ENCODE measurements at places on chromosomes 7 and 10.

GRCh38 chr7:24718977-24719491, 38.2 kb downstream of the GSDME start:
- no peak for DNase-seq
- H3K4me1 ChIP-seq: no peaks in the 10 kb centered on the region
- no peak overlapping the region for H3K4me3 ChIP-seq
- H3K27ac ChIP-seq: no peak overlapping the region
- H3K27me3 ChIP-seq: no peaks in the 10 kb centered on the region
- no peaks in the 10 kb centered on the region for H3K36me3 ChIP-seq

DNA sequence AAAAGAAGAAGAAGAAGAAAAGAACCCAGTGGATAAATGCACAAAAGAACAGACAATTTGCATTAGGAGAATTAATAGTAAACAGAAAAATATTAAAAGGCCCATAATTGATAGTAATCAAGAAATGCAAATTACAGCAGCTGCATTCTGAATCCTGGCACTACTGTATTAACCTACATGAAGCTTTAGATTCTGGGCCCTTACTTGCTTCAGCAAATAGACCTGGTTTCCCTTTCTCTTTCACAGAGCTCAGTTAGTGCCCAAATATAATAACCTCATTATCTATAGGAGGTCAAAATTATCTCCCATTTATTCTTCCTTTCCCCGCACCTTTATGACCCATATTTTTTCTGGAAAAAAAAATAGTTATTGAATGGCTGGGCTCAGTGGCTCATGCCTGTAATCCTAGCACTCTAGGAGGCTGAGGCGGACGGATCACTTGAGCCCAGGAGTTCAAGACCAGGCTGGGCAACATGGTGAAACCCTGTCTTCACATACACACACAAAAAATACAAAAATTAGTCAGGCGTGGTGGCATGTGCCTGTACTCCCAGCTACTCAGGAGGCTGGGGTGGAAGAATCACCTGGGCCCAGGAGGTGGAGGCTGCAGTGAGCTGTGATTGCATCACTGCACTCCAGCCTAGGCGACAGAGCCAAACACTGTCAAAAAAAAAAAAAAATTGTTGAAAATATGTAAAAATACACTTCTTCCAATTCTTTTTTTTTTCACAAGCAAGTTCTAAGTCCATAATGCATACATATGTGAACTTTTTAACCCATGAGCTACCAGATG, 36.0 kb upstream of the PIK3AP1 start:
- no peak overlapping the region for H3K27ac ChIP-seq
- H3K4me1 ChIP-seq: no peaks in the 10 kb centered on the region
- no peak for DNase-seq
- no peaks in the 10 kb centered on the region for H3K27me3 ChIP-seq

GRCh38 chr10:6230315-6230714, 27.6 kb downstream of the PFKFB3 start:
- H3K36me3 ChIP-seq: peaks cover 3% of the 10 kb centered on the region
- H3K27ac ChIP-seq: no peak overlapping the region
- no peak for DNase-seq

- H3K4me3 ChIP-seq: no peak overlapping the region
- H3K27ac ChIP-seq: no peak overlapping the region
- DNase-seq: no peak
- H3K4me1 ChIP-seq: no peaks in the 10 kb centered on the region
- H3K27me3 ChIP-seq: no peaks in the 10 kb centered on the region
- H3K36me3 ChIP-seq: no peaks in the 10 kb centered on the region
These were observed 167.8 kb upstream of the CXCL12 start for GRCh38 chr10:44552726-44553125.

DNA sequence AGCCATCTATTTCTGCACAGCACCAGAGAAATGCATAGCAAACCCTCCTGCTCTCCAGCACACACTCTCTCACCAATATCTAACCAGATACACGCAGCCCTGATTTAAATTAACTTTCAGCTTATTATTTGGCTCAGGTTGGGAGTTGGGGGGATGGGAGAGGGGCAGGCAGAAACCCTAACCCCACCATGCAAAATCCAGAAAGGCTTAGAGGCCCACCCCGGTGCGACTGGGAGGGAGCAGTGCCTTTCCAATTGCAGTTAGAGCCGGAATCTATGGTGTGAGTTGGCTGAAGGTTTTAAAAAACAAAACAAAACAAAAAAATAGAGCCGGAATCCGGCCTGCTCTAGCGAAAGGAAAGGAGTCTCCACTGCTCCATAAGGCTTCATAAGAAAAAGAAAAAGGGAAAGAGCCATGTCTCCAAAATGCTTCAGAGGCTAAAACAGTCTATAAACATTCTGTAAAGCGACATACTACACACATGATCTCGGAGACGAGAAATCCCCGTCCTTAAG, 2.9 kb downstream of the IGF2BP3 start:
- no peak for DNase-seq
- no peak overlapping the region for H3K27ac ChIP-seq
- no peak overlapping the region for H3K4me3 ChIP-seq
- peaks cover 9% of the 10 kb centered on the region for H3K4me1 ChIP-seq
- no peaks in the 10 kb centered on the region for H3K36me3 ChIP-seq
- H3K27me3 ChIP-seq: peaks cover 91% of the 10 kb centered on the region

DNA sequence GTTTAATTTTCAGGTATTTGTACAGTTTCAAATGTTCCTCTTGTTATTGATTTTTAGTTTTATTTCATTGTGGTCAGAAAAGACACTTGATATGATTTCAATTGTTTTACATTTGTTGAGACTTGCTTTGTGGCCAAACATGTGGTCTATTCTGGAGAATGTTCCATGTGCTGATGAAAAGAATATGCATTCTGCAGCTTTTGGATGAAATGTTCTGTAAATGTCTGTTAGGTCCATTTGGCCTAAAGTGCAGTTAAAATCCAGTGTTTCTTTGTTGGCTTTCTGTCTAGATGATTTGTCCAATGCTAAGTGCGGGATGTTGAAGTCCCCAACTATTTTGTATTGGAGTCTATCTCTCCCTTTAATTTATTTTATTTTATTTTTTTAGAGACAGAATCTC, 70.5 kb downstream of the ZNF503 start:
- DNase-seq: no peak
- H3K27me3 ChIP-seq: no peaks in the 10 kb centered on the region
- H3K4me3 ChIP-seq: no peak overlapping the region
- no peaks in the 10 kb centered on the region for H3K4me1 ChIP-seq

- H3K36me3 ChIP-seq: no peaks in the 10 kb centered on the region
- H3K27ac ChIP-seq: no peak overlapping the region
- no peaks in the 10 kb centered on the region for H3K4me1 ChIP-seq
- no peak for DNase-seq
- no peak overlapping the region for H3K4me3 ChIP-seq
These were observed 151.0 kb upstream of the HDAC9 start for GRCh38 chr7:18344536-18344935.

GRCh38 chr10:112426111-112426510, 20.6 kb downstream of the ZDHHC6 start:
- no peak overlapping the region for H3K27ac ChIP-seq
- H3K4me1 ChIP-seq: no peaks in the 10 kb centered on the region
- no peaks in the 10 kb centered on the region for H3K27me3 ChIP-seq
- no peak overlapping the region for H3K4me3 ChIP-seq

GRCh38 chr10:132559538-132559937, 22.0 kb downstream of the INPP5A start:
- H3K4me1 ChIP-seq: no peaks in the 10 kb centered on the region
- no peak overlapping the region for H3K4me3 ChIP-seq
- H3K27me3 ChIP-seq: no peaks in the 10 kb centered on the region

- peaks cover 4% of the 10 kb centered on the region for H3K4me1 ChIP-seq
- DNase-seq: no peak
- peak overlapping the region; percentile 93 for H3K27ac ChIP-seq
- no peaks in the 10 kb centered on the region for H3K27me3 ChIP-seq
- H3K4me3 ChIP-seq: peak overlapping the region; percentile 84
- no peaks in the 10 kb centered on the region for H3K36me3 ChIP-seq
These were observed 595 bp upstream of the SFXN4 start for GRCh38 chr10:119166118-119166500.

DNA sequence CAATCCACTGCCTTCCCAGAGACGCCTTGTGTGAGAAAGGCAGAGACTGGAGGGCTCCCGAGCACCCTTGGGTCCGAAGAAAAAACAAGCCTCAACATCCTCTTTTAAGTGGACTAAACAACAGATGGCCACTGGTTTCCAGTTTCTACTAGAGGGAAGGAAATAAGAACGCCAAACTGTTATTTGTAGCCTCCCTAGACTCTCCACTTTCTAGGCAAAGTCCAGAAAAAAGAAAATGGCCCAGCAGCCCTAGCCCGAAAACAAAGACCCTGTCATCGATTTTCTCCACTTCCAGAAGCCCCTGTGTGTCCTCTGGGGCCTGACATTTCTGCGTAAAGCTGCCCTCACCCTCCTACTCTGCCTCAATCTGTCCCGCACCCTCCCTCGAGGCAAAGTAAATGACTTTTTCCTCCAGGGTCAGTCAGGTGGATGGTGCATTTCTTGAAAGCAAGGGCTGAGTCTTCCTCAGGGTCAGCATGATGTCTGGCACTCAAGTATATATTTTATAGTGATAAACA, 6.0 kb downstream of the RGS10 start:
- no peak for DNase-seq
- no peaks in the 10 kb centered on the region for H3K4me1 ChIP-seq
- no peaks in the 10 kb centered on the region for H3K27me3 ChIP-seq
- no peak overlapping the region for H3K4me3 ChIP-seq
- H3K36me3 ChIP-seq: no peaks in the 10 kb centered on the region
- H3K27ac ChIP-seq: no peak overlapping the region

DNA sequence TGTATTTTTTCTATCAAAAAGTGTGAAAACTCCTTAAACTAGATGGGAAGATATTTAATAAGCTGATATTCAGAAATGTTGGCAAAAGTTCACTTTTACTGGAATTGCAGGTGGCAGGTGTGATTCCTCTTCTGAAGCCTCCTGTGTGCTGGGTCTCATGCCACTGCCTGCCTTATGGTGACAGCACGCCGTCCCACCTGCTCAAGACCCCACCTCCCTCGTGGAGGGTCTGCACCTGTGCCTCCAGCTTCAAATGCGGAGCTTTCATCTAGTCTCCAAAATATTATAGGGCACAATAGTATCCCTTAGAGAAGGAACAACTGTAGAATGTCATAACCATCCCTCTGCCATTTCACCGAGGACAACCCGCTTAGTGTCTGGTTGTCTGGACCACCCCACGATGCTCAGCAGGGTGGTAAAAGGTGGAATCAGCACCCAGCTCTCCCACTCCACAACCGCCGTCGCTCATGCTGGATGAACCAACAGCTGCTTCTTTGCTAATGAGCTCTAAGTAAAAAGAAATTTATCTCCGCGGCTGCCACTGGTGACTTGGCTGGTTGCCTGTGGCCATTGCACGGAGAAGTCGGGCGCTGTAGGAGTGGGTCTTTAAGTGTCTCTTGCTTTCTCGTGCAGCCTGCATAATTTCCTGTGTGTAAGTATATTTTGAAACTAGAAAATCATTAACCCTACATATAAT, 119.3 kb upstream of the TCERG1L start:
- no peak overlapping the region for H3K4me3 ChIP-seq
- no peak for DNase-seq
- H3K27me3 ChIP-seq: no peaks in the 10 kb centered on the region
- H3K27ac ChIP-seq: no peak overlapping the region

DNA sequence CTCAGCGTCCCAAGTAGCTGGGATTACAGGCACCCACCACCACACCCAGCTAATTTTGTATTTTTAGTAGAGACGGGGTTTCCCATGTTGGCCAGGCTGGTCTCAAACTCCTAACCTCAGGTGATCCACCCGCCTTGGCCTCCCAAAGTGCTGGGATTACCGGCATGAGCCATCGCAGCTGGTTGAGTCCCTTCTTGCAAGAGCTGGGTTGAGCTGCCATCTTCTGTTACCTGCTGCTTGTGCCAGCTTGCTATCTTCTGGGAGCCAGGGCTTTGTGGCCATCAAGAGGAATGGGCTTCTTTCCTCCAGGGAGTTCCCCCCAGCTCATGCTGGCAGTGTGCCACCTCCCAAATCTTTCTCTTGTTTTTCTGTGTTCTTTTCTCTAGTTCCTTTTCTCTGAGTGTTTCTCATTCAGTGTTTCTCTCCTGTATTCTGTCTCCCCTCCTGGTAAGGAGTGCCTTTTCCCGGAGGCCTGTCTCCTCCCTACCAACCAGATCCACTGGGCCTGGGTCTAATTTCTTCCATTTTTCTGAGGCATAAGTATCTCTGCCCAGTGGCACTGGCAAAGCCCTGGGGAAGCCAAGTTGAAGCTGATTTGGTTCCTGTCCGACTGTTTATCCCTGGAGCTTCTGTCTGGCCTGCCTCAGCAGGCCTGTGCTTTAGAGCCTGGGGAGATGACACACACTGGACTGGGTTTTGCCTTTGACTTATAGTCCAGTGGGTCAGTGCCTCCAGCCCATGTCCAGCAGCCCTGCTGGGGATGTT, 3.7 kb downstream of the DBNL start:
- H3K4me1 ChIP-seq: no peaks in the 10 kb centered on the region
- no peak overlapping the region for H3K4me3 ChIP-seq
- H3K36me3 ChIP-seq: no peaks in the 10 kb centered on the region

- H3K4me1 ChIP-seq: no peaks in the 10 kb centered on the region
- DNase-seq: no peak
- no peaks in the 10 kb centered on the region for H3K36me3 ChIP-seq
- H3K27me3 ChIP-seq: no peaks in the 10 kb centered on the region
- no peak overlapping the region for H3K4me3 ChIP-seq
These were observed 154.5 kb upstream of the KIAA1217 start for GRCh38 chr10:24054421-24054820.

GRCh38 chr7:137820156-137820555, 26.6 kb downstream of the DGKI start:
- H3K27ac ChIP-seq: no peak overlapping the region
- no peaks in the 10 kb centered on the region for H3K4me1 ChIP-seq
- H3K36me3 ChIP-seq: no peaks in the 10 kb centered on the region
- DNase-seq: no peak
- no peaks in the 10 kb centered on the region for H3K27me3 ChIP-seq

DNA sequence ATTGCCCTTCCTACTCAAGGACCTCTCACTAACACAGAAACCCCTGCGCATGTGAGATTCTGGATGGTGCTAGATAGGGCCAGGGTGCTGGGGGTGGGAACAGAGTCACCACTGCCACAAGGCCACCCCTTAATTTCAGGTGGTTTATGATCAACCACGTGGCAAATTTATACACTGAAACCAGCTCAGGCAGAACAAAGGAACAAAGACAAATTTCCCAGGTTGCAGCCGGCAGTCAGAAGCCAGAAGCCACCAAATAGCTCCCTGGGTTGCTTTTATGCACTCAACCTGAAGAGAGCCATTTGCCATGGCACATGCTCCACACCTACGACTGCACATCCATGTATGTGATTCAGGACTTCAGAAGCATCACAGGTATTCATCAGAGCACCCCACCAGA, 2.5 kb downstream of the VOPP1 start:
- H3K4me3 ChIP-seq: no peak overlapping the region
- peaks cover 4% of the 10 kb centered on the region for H3K4me1 ChIP-seq
- H3K36me3 ChIP-seq: no peaks in the 10 kb centered on the region
- H3K27me3 ChIP-seq: no peaks in the 10 kb centered on the region

DNA sequence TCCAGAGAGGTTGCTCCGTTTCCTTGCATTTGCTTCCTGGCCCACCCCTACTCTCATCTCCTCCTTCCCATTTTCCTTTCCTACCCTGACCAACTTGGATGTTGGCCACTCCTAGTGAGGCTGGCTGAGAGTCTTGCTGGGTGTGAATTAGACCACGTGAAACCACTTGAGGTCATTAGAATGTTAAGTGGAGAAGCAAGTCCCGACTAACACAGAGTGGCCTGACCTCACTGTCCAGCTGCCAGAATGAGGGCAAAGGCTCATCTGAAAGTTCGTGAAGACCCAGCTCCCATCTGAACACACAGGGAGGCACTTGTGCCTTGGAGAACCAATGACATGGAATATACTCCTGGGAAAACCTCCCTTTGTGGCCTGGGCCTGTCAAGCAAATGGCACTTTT, 80.8 kb downstream of the WDR11 start:
- no peak overlapping the region for H3K27ac ChIP-seq
- H3K4me3 ChIP-seq: no peak overlapping the region
- H3K4me1 ChIP-seq: no peaks in the 10 kb centered on the region

All from breast epithelium (tissue), 4 donors.